ENCODE measurements at places on chromosomes 6 and 20. TPM values are rescaled to one million over a fixed set of nuclear protein-coding genes. Genes with fewer than 3 reads are reported as not detected.

Gene SPATA25
- 0.94 TPM for total RNA-seq

Gene TRIM38
- total RNA-seq = 19.9 TPM

Gene EFCAB8
- 0.32 TPM for total RNA-seq

Gene SLC44A4
- 0.10 TPM for total RNA-seq

Gene PLCB4
- not detected for total RNA-seq

Gene CD24
- total RNA-seq = not detected

Gene LTB
- 891 TPM for total RNA-seq

Gene FAM83C
- not detected for total RNA-seq

Gene RNF39
- not detected for total RNA-seq

Gene CRISP3
- total RNA-seq = not detected

Gene ARFGEF3
- total RNA-seq = not detected

DNA sequence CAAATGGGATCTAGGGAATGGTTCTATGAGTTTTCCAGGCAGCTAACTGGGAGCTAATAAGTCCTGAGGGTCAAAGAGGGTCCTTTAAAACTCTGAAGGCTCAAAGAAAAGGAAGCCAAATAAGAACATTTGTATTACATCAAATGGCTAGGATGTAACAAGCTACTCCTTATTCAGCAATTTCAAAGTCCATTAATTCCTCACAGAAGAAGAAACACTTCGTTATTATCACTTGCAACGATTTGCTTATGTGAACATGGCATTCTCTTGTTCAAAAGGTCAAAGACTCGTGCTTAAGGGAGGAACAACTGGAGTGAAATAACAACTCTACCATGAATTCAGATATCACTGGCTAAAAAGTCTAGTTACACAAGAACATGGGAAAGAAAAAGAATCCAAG is 70.8 kb upstream of the FBXO30 start:
- no peak for DNase-seq

- no peak for DNase-seq
Measured at GRCh38 chr6:7439228-7439627, 49.6 kb downstream of the RIOK1 start.

DNA sequence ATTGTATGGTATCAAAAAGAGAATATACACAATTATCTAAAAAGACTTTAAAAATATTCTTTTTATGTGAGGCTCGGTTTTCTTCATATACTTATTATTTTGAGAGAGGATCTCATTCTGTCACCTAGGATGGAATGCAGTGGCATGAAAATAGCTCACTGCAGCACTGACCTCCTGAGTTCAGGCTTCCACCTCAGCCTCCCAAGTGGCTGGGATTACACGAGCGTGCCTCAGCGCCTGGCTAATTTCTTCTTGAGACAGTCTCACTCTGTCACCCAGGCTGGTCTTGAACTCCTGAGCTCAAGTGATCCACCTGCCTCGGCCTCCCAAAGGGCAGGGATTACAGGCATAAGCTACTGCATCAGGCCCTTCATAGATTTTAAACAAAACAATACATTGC is 10.7 kb downstream of the DEK start:
- DNase-seq = no peak

DNA sequence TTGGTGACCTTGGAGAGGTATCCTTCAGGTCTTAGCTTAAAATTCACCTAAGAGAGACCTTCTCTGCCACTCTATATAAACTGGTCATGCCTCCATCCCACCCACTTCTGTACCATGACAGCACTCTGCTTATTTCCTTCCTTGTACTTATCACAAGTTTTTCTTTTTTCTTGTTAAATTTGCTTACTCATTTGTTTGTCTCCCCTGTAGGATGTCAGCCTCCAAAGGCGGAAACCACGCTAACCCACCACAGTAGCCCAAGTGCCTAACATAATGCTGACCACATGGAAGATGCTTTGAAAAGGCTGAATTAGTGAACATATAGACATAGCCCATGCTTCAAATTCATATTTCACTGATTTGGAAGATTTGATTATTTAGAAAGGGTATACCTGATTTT is 5.4 kb downstream of the BMP6 start:
- DNase-seq = no peak

- DNase-seq = no peak
Measured at GRCh38 chr6:163395122-163395830, 19.2 kb upstream of the QKI start.

GRCh38 chr6:41055149-41055548 is 2.1 kb downstream of the APOBEC2 start:
- DNase-seq = no peak

GRCh38 chr6:147337921-147338320 is 133.7 kb downstream of the STXBP5 start:
- no peak for DNase-seq

- DNase-seq = no peak
Measured at GRCh38 chr6:131001111-131001736, 61.8 kb downstream of the EPB41L2 start.

DNA sequence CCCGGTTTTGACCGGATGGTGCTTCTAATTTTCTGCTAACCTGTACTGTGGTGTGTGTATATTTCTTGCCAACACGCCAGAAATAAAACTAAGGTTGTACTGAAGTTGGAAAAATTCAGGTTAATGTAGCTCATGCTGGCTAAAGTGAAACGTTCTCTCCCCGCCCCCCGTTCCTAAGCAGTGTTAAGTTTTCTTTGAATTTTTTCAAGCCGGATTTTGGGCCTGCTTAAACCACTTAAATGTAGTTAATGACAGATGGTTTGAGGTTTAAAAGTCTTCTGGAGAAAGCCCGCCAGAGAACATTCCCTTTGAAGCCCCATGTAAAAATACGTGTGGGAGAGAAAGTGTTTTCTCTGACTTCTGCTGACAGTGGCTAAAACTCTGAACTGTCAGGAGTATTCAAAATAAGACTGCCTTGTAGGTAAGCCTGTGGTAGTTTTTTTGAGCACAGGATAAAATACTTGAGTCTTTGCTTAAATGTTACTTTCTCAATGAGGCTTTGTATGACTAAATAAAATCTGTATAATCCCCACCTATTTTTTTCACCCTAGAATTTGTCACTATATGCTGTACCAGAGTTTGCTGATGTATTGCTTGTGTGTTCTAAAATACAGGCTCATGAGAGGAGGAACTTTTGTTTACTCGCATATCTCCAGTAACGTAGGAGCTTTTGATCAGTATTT is 101.3 kb downstream of the OR2B2 start:
- DNase-seq = no peak

DNA sequence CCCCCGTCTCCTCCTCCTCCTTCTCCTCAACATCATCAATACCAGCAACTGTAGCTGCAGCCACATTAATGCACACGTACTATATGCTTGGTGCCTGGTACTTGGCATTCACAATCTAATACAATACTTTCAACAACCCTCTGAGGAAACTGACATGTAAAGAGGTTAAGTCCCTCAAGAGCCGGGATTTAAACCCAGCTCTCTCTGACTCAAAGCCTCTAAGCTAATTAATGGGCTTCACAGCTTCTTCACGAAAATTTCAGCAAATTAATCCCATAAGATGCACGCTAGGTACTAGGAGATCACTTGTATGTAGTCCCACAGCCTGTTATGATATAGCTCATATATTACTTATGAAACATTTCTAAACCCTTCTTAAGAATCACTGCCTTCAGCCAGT is 73.1 kb upstream of the IPCEF1 start:
- no peak for DNase-seq

GRCh38 chr6:15264412-15264811 is 18.5 kb downstream of the JARID2 start:
- no peak for DNase-seq

DNA sequence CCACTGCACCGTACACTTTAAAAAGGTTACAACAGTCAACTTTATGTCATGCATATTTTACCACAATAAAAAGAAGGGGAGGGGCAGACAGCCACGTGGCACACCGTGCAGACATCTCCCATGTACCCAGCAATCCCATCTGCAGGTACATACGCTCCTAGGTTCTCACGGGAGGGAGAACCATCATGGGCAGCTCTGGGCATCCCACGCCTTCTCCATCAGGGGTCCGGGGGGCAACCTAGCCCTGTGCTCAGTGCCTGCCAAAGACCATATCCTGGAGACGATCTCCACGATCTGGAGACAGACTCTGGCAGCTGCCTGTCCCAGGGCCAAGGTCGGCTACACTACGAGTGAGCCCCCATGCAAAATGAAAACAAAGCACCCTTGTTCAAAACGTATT is 2.5 kb upstream of the BNIP5 start:
- no peak for DNase-seq

- no peak for DNase-seq
Measured at GRCh38 chr6:35596448-35597442, 84.0 kb upstream of the TULP1 start.

GRCh38 chr6:33061987-33062386 is 11.5 kb downstream of the HLA-DPA1 start:
- no peak for DNase-seq

DNA sequence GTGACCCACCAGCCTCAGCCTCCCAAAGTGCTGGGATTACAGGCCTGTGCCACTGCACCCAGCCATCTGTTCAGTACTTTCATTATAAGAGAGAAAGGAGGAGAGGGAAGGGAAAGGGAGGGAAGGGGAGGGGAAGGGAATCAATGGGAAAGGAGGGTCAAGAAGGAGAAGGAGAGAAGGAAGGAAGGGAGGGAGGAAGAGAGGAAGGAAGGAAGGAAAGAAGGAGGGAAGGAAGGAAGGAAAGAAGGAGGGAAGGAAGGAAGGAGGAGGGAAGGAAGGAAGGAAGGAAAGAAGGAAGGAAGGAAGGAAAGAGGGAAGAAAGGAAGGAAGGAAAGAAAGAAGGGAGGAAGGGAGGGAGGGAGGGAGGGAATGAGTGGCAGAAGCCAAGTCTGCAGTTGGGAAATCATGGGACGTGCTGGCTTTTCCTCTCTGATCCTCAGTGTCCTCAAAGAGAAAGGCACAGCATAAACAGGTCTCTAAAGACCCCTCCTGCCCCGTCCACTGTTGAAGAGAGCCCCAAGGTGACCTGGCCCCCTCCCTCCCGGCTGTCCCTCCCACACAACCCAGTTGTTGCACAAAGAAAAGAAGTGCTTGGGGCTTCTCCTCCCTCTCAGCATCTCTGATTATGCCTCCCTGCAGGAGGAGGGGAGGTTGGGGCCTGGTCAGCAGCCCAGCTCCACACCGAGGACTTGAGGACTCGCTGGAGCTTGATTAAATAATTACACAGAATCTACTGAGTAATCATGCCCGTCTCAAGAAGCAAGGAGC is 69.1 kb upstream of the TOP1 start:
- no peak for DNase-seq

DNA sequence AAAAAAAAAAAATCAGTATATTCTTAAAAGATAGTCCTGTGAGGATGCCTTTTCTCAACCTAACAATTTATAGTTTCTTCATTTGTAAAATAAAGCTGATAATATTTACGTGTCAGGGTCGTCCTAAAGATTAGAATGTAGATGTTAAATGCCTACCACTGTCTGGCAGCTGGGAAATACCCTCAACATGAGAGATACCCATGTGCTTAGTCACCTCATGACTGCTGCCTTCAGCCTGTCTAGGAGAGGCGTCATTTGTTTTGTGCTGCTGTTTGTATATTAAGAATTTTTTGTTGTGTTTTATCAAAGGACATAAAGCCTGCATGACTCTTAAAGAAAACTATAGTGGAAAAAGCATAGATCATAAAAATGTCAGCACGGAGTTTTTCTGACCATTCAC is 9.5 kb downstream of the FAM120B start:
- DNase-seq = no peak

DNA sequence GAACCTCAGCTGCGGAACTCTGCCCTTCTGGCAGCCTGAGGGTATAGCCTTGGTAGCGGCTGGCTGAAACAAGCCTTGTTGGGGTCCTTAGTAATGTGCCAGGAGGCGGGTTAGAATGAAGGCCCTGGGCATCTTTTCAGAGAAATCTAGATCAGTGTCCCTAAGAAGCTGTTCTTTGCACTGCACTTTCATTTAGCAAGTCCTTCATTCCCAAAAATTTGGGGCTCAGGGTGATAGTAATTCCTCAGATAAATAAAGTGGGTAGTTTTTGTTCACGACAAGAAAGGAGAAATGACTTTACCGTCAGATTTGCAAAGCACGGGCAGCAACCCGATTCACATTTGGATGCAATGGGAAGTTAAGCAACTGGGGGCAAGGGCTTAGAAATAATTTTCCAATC is 3.2 kb downstream of the INSM1 start:
- no peak for DNase-seq

DNA sequence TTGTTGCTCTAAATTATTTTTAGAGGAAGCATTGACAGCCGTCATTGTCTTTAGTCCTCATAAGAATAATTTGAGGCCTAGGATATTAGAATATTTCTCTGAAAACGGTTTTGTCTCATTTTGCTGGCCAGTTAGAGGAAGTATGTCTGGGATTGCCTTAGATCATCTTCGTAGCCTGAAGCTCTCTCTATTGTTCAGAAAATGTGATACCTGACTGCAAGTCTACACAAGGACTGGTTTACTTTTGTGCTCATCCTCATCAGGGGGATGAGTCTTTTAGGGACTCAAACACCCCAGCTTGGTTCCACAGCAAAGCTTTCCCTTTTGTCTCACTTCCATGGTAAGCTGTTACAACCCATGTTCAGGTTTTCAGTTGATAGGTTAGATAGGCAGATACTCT is 141.8 kb downstream of the FARS2 start:
- DNase-seq = no peak

GRCh38 chr6:50815436-50816114 is 3.1 kb upstream of the TFAP2B start:
- no peak for DNase-seq

- no peak for DNase-seq
Measured at GRCh38 chr20:19832875-19833274, 74.8 kb downstream of the RIN2 start.

- DNase-seq = no peak
Measured at GRCh38 chr20:23456409-23456808, 3.7 kb upstream of the CST11 start.

GRCh38 chr6:151442371-151442770 is 9.6 kb downstream of the RMND1 start:
- no peak for DNase-seq

DNA sequence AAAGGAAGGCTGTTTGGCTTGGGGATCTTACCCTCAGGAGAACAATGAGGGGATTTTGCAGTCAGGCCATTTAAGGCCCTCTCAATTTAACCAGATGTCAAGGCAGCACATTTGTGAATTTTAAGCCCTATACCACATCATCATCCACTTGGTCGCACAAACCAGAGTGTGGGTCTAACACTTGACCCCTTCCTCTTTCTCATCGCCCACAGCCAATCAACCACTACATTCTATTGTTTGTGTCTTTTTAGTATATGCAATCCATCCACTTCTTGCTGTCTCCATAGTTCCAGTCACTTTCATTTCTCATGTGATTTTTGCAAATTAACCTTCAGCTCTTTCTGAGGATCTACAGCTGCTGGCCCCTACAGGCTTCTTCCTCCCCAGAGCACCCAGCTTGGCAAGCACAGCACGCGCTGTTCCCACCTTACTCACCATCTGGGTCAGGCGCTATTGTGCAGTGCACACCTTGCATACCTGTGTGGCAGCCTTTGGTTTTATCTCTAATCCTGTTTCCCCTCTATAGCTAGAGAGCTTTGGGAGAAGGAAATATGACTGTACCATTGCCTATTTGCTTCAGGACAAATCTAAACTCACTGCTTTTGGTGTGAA is 32.3 kb upstream of the CD83 start:
- DNase-seq = no peak

- no peak for DNase-seq
Measured at GRCh38 chr20:20251836-20252235, 116.1 kb upstream of the INSM1 start.

- DNase-seq = no peak
Measured at GRCh38 chr6:139017227-139017626, 11.3 kb upstream of the ABRACL start.
